RPMI8226 (cell line): ENCODE measurements at places on chromosomes 13 and 19.

GRCh38 chr19:13835791-13836723 is 40.8 kb downstream of the ZSWIM4 start:
- DNase-seq = no peak

GRCh38 chr13:24625870-24626849 is 54.0 kb upstream of the ATP12A start:
- DNase-seq = no peak

- no peak for DNase-seq
Measured at GRCh38 chr19:28416245-28416644, 796.7 kb downstream of the UQCRFS1 start.

GRCh38 chr19:3359919-3360420 is 6.4 kb upstream of the NFIC start:
- peak; percentile 51 for DNase-seq

DNA sequence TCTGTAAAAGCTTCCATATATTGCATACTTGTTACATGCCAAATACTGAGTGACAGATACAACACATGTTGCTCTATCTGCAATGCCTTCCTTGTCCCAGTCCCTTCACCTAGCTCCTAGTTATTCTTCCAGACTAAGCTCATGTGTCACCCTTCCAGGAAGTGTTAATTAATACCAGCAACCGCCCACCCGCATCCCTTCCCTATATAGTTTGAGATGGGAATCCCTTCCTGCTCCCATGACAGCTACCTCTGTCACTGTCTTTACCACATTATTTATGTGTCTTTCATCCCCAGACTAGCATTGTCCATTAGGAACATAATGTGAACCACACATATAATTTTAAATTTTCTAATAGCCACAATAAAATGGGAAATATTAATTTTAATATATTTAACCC is 49.5 kb upstream of the FRY start:
- no peak for DNase-seq

DNA sequence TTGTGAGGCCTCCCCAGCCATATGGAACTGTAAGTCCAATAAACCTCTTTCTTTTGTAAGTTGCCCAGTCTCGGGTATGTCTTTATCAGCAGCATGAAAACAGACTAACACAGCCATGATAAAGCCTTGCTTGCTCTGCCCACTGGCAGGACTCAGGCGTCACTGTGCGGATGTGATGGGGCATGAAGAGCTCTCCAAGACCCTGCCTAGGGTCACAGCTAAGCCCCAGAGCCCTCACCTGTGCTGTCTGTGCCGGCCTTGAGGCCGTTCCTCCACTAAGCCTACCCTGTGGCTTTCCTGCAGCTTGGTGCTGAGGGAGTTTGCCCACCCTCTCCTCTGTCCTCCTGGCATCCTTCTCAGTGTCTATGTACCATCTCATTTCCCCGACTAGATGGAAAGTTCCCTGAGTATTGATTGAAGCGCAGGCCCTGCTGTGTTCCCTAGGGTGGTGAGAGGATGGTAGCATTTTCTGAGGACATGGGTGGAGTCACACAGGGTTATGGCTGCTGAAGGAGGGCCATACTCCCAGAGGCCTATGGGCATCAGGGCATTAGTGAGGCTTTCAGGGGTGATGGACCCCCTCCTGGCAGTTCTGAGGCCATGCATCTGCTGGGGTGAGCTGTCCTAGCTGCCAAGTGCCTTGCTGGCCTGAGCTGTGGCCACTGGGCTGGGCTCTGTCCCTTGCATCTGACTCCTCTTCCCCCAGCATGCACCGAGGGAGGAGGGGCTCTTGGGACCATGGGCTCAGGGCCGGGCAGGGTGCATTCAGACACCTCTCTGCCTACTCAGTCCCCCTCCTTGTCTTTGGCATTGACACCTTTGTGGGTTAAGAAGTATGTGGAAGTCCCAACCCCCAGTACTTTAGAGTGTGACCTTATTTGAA is 75.3 kb downstream of the TEX29 start:
- no peak for DNase-seq

- DNase-seq = no peak
Measured at GRCh38 chr13:25733001-25733491, 318.8 kb downstream of the SHISA2 start.

DNA sequence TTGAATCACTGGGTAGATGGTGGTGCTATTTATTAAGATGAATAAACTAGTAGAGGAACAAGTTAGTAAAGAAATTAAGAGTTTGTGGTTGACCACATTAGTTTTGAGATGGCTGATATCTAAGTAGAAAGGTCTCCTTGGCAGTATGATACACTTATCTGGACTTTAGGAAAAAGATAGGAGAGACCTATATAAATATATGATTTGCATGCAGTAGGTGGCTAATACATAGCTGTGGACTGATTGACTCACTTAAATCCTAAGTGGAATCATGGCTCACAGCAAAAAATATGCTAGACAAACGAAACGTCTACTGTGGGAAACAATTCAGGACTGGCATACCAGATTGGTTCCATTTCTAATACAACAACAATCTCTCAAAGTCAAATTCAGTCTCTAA is 92.0 kb downstream of the CAB39L start:
- DNase-seq = no peak

DNA sequence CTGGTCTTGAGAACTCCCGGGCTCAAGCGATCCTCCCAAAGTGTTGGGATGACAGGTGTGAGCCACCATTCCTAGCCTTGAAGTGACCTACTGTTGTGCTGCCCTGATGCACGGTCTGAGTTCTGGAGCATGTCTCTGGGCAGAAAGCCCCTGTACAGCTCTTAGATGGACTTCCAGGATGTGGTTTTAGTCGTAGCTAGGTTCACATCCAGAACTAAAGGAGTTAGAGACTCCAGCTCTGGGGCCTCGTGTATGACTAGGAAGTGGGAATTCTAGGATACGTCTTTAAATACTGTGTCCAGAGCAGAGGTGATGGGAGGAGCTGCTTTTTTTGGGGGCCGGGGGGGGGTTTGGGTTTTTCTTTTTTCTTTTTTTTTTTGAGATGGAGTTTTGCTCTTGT is 12.2 kb downstream of the UPF1 start:
- DNase-seq = no peak

GRCh38 chr13:46749951-46750350 is 47.0 kb downstream of the ESD start:
- no peak for DNase-seq

DNA sequence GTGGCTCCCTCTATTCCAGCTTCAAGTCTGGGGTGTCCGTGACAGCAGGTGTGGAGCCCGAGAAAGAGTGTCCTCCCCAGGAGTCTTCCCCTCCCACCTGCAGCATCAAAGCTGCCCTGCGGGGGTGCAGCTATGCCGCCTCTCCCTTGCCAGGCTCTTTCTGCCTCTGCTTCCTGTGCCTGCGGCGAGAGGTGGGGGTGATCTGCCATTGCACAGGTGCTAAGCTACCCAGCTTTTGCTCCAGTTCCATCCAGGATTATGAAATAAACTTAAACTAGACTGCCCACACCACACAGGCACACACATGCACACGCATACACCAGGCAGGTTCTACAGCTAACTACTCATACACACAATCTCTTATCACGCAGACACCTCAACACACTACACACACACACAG is 104.7 kb upstream of the CLDN10 start:
- no peak for DNase-seq

DNA sequence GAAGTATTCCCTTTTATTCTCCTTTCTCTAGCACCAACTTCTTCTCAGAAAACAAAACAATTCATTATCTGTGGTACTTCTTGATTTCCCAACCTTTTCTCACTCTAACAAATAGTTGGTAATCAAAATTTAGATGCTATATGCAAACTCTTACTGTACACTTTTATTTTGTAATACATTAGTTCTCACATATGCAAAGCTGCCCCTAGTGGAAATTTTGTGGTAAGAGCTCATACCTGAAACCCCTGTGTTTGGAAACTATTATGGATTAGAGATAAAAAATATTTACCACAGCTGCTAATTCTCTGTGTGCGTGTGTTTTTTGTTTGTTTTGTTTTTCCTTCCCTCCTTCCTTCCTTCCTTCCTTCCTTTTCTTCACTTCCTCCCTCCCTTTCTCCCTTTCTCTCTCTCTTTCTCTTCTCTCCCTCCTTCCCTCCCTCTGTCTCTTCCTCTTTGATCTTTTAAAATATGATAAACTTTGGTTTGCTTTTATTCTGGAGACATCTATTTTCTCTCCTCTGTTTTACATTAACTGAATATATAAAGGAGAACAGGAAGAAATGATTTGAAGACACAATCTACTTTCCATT is 537.4 kb downstream of the SLITRK6 start:
- peak; percentile 4 for DNase-seq

GRCh38 chr13:111402441-111402840 is 82.0 kb downstream of the TEX29 start:
- DNase-seq = no peak

DNA sequence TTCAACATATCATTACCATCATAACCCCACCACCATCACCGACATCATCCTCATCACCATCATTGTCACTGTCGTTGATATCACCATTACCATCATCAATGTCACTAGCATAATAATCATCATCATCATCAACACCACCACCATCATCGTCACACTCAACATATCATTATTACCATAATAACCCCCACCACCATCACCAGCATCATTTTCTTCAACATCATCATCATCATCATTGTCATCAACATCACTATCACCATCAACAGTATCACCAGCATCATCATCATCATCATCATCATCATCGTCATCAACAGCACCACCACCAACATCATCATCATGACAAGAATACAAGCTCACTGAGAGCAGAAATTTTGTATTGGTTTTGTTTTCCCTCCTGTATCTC is 83.8 kb downstream of the MBD3L1 start:
- no peak for DNase-seq

DNA sequence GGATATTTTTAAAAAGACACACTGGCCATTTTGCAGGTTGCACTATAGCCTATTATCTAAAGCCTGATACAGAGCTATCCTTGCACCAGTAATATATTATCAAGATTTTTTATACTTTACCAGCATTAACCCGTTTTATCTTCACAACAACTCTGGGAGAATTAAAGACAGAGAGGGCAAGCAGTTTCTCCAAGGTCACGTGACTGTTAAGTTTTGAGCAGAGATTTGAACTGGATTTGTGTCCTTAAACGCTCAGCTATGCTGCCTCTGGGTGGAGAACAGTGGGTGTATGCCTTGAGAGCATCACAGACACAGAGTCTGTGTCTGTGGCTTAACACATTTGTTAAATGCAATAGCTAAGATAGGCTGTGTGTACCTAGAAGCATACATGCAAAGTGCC is 147.2 kb downstream of the MYO16 start:
- DNase-seq = no peak

DNA sequence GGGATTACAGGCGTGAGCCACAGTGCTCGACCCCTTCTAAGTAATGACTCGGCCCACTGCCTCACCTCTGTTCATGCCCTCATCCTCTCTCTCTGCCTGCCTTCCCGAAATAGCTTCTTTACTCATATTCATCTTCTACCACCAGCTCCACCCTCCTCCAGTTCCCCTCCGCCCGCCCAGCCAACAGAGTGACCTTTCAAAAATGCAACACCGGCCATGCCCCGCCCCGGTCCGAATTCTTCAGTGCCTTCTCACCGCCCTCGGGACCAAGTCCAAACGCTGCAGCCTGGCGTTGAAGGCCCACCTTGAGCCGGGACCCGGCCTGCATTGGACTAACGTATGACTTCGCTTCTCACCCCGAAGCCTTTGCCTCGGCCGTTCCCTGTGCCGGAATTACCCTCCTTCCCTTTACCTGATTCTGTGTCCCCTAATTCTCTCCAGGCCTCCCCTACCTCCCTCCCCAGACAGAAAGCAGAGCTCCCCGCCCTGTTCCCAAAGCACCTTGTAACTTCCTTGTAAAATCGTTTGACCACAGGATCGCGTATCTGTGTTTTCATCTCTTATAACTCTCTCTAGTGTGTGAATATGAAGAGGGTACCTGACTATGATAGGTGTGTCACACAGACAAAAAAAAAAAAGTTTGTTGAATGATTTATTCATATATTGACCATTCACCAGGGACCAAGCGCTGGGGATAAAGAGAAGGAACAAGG is 8.1 kb upstream of the MUC16 start:
- no peak for DNase-seq

GRCh38 chr13:53126841-53127245 is 98.2 kb downstream of the OLFM4 start:
- DNase-seq = no peak

DNA sequence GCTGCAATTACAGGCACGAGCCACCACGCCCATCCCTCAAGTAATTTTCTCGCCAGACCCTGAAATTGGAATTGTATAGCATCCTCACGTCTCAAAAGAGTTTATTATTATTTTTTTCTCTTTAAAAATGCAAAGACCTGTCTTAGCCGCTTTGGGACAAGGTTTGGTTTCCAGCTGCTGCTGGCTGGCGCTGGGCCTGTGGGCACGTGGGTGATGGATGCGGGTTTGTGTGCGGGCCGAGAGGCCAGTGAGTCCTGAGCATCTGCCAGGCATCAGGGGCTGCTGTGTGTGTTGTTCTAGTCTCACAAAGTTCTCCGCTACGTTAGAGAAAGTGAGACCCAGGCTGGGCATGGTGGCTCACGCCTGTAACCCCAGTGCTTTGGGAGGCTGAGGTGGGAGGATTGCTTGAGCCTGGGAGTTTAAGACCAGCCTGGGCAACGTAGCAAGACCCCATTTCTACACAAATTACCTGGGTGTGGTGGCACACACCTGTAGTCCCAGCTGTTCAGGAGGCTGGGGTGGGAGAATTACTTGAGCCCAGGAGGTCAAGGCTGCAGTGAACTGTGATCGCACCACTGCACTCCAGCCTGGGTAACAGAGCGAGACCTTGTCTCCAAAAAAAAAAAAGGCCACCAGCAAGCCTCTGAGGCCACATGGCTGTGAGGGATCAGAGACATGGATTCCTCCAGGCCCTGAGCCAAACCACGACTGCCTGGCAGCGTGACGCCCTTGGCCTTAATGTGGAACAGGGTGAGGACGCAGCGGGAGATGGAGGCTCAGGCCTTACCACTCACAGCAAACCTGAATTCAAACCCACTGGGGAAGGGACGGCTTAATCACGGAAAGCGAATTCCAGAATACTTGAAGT is 4.7 kb upstream of the TMPRSS9 start:
- no peak for DNase-seq

DNA sequence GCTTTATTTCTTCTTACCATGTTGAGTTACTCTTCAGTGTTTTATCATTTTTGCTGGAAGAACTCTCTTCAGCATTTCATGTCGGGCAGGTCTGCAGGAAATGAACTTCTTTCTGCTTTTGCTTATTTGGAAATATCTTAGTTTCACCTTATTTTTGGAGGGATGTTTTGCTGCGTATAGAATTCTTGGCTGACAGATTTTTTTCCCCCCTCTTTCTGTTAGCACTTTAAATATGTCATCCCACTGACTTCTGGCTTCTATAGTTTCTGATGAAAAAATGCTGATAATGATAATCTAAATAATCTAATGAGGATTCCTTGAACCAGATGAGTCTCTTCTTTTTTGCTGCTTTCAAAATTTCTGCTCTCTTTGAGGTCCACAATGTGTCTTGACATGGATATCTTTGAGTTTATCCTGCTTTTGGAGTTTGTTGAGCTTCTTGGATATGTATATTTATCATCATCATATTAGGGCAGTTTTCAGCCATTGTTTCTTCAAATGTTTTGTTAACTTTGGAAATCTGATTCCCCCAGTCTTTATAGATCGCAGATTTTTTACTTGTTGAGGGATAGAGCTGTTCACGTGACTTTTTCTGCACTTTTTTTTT is 20.4 kb downstream of the ZMYM2 start:
- no peak for DNase-seq

- DNase-seq = no peak
Measured at GRCh38 chr13:70964124-70964523, 855.9 kb upstream of the KLHL1 start.

GRCh38 chr19:55156202-55157063 is 1.1 kb downstream of the TNNI3 start:
- DNase-seq = peak; percentile 68

- no peak for DNase-seq
Measured at GRCh38 chr13:92951273-92951890, 275.2 kb upstream of the GPC6 start.

GRCh38 chr19:34474233-34474989 is 7.1 kb upstream of the WTIP start:
- DNase-seq = no peak
